CD4-positive, alpha-beta T cell treated with Interleukin-2 at 100 ng/mL for 4 hours (primary cell): ENCODE measurements at places on chromosomes 7 and 10.

DNA sequence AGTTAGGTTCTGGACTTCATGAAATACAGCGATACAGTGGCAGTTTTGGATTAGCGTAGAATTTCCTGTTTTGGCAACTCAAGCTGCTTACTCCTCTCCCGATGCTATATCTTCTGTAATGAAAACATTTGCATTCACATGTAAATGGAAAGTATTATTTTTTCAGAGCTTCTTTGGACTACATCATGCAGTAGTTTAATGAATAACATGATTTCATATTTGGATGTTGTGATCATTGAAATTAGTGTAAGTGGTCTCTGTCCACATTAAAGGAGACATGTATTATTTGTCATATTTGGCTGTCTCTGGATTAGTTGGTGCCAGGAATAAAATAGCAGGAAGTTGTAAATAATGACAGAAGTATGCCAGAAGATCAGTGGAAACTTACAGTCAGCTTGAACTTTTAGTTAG lies 331.6 kb downstream of the GFRA1 start:
- no peak for DNase-seq

- no peak for DNase-seq
Measured at GRCh38 chr10:32909456-32909855, 48.6 kb downstream of the ITGB1 start.

GRCh38 chr10:4352414-4352961 lies 473.5 kb upstream of the AKR1E2 start:
- DNase-seq = no peak

GRCh38 chr10:52951824-52952223 lies 179.2 kb upstream of the MBL2 start:
- DNase-seq = no peak

- no peak for DNase-seq
Measured at GRCh38 chr10:31594347-31594873, 275.4 kb downstream of the ZEB1 start.

GRCh38 chr7:130345136-130345535 lies 520 bp downstream of the CPA5 start:
- DNase-seq = no peak

GRCh38 chr10:55629793-55630490 lies 731.1 kb downstream of the ZWINT start:
- no peak for DNase-seq

DNA sequence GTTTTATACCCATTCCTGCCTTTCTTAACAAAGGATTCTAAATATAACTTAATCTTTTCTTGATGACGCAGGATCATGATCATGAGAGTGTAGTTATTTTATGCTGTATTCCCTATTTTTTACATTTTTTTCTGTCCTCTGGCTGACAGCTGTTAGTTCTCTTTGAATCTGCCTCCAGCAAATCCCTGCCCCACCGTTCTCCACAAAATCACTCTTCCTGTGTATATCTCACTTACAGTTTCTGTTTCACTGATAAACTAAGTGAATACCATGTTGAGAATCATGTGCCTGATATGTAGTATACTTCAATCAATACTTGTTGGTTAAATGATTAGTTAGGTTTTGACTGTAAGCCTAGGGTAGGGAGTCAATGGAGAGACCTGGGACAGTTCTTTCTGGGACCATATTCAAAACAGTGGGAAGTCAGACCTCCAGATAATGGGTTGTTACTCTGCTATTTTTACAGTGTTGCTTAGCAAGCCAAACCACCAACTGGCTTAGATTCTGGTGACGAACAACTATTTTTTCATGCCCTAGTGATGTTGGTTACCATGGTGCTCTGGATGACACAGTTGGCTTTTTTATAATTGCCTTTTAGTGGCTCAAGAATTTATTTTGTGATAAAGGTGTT lies 12.8 kb downstream of the CNNM1 start:
- DNase-seq = no peak

DNA sequence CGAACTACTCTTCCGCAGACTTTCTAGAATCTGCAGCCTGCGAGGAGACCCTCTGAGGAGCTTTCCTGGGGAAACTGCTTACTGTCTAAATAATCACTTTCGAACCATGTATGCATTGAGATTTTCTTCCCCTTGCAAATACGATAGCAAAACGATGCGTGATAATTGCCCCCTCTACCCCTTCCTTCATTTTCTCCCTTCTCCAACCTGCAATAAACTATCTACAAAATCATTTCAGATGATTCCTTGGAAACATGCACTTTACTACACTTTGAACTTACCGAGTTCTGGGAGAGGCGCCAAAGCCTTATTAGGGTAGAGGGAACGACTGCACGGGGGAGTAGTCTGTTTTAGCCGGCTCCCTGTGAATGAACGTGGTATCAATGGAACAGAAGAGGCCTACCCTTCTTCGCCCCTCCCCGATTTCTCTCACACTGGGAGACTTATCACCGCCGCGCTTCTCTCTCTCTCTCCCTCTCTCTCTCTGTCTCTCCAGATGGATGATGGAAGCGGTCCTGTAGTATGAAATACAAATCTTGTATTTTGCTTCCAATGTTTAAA lies at the start of gene FGFBP3:
Gene FGFBP3, minus strand, starts transcription at position 370 of the 561 bp plus-strand sequence. CDS start 517 bp downstream, outside the sequence.
- DNase-seq = peak; percentile 36

DNA sequence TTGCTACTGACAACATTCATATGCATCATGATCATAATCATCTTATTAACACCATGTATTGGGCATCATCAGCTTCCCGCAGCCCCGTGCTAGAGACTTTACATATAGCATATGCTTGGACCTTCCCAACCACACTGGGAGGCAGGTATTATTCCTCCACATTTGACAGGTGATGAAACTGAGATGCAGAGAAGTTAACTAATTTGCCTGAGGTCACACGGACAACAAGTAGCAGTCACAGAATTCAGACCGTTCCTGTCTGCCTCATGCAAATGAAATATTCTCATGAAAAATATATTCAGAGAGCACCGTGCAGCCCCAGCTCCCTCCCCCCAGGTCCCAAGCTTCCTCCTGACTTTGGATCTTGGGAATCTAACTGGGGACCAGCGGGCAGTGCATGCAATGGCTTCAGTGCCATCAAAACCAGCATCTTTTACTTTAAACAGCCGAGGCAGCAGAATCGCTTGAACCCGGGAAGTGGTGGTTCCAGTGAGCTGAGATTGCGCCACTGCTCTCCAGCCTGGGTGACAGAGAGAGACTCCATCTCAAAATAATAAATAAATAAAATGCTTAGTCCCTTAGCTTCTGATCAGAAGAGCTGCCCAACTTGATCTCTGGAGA lies 112.2 kb upstream of the GPR26 start:
- no peak for DNase-seq

- DNase-seq = no peak
Measured at GRCh38 chr10:67668448-67668847, 27.5 kb downstream of the CTNNA3 start.

- DNase-seq = no peak
Measured at GRCh38 chr7:101265622-101266516, 21.0 kb upstream of the FIS1 start.

GRCh38 chr10:61857746-61858145 lies 43.8 kb upstream of the ARID5B start:
- DNase-seq = no peak

- no peak for DNase-seq
Measured at GRCh38 chr10:65234261-65234660, 1691.6 kb upstream of the LRRTM3 start.
